Left ventricle myocardium superior (tissue), 1 donor: ENCODE measurements at places on chromosomes 16 and 17. TPM values are rescaled to one million over a fixed set of nuclear protein-coding genes. Genes with fewer than 3 reads are reported as not detected.

KRTAP4-5 gene
- not detected for total RNA-seq

DNA sequence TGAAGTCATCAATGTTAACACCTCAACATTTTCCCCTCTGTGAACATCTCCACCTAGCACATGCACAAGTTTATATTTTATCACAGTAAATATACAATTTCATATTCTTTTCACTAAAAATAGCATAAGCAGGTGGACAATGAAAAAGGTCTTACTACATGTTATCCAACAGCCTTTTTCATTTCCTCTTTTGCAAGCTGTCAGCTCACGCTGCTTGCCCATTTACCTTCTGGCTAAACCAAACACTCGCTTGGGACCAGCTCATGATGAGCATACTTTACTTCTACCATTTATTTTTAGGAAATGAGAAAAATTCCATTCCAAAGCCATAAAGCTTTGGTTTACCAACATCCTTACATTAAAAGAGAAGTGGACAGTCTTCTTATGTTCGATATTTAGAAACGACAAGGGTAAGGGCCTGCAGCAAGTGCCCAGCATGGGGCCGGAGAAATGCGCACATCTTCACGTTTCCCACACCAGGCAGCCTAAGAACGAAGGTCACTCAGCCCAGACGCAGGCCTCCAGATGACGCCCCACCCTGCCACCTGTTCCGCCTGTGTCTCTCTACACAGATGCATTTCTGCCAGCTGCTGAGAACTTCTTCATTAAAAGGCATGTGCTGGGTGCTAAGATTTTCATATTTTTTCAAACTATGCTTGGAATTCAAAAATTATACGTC is 13.9 kb downstream of the SNN start:
- no peak for DNase-seq

RTN4RL1 gene
- 1.9 TPM for total RNA-seq

GRCh38 chr17:77456951-77457548 is 316.3 kb downstream of the SEC14L1 start:
- DNase-seq = no peak

- DNase-seq = no peak
These were observed 3.1 kb downstream of the ABCA5 start for GRCh38 chr17:69323806-69324205.

DNA sequence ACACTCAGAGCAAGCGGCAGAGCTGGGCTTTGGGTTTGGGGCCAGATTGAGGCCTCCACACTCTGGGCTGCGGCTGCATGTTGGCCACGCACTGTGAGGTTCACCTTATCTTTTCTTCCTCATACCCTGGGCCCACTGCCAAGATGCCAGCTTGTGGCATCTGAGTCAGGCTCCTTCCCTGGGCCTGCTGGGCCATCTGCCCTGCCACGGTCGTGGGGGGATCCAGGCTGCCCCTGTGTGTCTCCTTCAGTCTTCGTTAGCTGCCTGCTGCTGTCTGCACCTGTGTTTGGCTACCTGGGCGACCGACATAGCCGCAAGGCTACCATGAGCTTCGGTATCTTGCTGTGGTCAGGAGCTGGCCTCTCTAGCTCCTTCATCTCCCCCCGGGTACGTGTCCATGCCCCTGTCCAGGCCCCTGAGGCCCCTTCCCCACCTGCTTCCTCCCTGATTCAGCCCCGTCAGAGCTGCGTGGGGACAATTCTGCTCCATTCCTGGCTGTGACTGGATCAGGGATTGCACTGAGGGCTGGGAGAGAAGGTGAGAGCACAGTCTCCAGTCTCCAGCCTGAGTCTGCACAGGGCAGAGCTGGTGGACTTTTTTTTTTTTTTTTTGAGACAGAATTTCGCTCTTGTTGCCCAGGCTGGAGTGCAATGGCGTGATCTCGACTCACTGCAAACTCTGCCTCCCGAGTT is 11.2 kb downstream of the SPNS3 start:
- DNase-seq = peak; percentile 86

ACSM5 gene
- total RNA-seq = 1.2 TPM

TLCD2 gene
- total RNA-seq = 1.7 TPM

GRCh38 chr16:73365016-73365551 is 317.2 kb upstream of the ZFHX3 start:
- peak; percentile 32 for DNase-seq

DNA sequence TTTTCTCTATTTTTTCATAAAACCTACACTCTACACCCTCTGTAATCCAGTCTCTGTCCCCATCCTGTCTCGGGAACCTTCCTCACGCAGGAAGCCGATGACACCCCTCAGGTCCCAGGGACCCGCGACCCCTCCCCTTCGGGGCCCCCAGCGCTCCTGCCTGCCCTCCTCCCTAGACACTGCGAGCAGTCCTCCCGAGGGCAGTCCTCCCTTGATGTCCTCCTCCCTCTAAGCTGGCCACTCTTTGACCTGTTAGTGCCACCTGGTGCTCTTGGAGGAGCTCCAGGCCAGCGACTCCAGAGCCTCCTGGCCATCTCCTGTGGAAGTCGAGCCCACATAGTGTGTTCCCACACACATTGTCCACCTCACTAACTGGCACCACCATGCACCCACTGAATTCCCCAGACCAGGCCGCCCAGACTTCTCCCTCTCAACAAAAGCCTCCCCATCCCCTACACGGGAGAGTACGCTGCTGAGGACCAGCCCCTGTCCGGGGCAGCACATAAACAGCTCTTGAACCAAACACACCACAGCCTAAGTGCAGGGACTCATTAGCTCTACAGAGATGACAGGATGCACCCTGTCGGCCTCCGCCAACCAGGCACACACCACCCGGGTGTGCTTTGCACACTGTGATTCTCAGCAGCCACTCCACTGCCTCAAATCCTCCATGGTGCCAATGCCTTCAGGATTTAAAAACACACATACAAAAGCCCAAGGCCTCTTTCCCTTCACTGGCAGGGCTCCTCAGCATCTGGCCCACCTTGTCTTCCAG is 9.3 kb downstream of the OSBPL7 start:
- DNase-seq = no peak
